ENCODE measurements at places on chromosomes 6 and 20.

GRCh38 chr6:91020744-91021143 is 433.9 kb upstream of the MAP3K7 start:
- no peak for DNase-seq

- no peak for DNase-seq
Observed at GRCh38 chr20:37390503-37390890, 44.6 kb downstream of the SRC start.

- DNase-seq: no peak
Observed at GRCh38 chr6:155054491-155055250, 59.6 kb downstream of the TIAM2 start.

DNA sequence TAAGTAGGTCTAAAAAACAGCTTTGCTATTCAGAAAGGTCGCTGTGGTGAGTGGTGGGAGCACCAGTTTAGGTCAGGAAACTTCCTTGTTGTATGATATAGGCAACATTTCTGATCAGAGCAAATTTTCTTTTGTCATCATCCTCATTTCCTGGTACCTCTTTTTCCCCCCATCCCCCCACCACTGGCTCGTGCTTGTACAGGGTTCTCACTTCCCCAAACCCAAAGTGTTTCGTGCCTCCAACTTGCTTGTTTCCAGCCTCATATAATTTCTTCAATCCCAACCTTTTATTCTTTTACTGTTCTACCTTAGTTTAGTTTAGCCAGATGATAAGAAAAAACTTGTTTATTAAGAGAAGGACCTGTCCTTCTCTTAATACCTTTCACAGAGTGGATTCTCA is 209.4 kb upstream of the JAG1 start:
- no peak for DNase-seq

DNA sequence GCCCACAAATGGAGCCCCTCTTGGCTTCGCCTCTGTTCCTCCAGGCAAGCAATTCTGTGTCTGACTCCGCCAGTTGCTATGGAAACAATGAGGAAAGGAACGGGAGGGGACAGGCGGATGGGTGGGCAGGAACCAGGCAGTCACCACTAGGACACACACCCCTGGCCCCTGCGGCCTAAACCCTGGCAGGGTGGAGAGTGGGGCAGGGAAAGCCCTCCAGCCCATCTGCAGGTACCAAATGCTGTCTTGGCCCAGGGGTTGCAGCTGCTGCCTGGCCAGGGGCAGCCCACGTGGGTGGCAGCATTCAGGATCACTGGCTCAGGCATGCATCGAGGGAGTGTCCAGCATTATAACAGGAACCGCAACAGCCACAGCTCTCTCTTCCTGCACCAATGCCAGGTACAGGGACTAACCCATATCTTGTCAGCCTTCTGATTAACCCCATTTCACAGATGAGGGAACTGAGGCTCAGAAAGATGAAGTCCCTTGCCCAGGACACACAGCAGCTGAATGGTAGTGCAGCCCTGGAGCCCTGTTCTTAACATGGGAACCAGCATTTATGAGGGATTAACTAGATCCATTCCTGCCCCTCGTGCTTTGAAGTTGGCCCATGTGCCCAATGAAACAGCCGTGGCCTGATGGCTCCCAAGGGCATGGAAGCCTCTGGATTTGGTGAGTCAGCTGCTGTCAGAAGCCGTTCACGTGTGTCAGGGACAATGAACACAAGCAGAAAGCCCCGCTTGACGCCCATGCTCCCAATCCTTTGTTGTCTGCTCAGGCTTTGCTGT is 66.3 kb downstream of the NOL4L start:
- DNase-seq: no peak

DNA sequence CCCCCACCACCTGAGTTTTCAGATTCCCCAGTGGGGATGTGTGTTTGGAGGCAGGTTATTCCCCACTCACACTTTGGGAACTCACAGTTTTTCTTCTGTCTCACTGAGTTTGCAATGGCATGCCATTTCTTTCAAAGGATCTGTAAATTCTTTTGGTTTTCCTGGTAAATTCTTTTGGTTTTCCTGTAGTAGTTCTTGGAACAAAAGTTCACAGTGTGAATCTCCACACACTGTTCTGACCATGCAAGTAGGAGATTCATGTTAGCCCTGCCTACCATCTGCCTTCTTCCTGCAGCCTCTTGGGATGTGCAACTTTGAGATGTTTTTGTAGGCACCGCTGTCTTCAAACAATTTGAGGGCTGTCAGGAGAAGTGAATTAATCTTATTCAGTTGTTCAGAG is 165.6 kb upstream of the OGFRL1 start:
- no peak for DNase-seq

GRCh38 chr6:87243812-87244211 is 78.6 kb upstream of the SMIM8 start:
- DNase-seq: no peak
